ENCODE measurements at places on chromosomes 4 and X. TPM values are rescaled to one million over a fixed set of nuclear protein-coding genes. Genes with fewer than 3 reads are reported as not detected.

DNA sequence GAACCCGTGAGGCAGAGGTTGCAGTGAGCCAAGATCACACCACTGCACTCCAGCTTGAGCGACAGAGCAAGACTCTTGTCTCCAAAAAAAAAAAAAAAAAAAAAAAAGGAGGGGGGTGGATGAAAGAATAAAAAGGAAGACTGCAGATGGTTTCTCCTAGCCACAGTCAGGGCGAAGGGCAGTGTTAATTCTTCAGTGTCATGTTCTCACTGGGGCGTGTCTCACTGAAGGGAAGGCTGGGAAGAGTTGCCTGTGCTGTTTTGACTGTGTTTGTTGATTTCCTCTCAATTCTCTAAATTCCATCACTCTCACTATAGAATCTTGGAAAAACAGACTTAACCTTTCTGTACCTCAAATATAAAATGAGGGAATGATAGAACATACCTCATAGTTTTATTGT is 71.6 kb upstream of the DHX15 start:
- DNase-seq = no peak

Gene ZNF157
- total RNA-seq = 0.47 TPM

Gene SPACA5
- total RNA-seq = not detected

Gene MID1IP1
- 33.0 TPM for total RNA-seq

Gene RTL3
- not detected for total RNA-seq

Gene F9
- not detected for total RNA-seq

- DNase-seq = no peak
Observed at GRCh38 chr4:103032574-103032973, 13.1 kb upstream of the SLC9B1 start.

Gene SLC10A3
- 29.5 TPM for total RNA-seq

DNA sequence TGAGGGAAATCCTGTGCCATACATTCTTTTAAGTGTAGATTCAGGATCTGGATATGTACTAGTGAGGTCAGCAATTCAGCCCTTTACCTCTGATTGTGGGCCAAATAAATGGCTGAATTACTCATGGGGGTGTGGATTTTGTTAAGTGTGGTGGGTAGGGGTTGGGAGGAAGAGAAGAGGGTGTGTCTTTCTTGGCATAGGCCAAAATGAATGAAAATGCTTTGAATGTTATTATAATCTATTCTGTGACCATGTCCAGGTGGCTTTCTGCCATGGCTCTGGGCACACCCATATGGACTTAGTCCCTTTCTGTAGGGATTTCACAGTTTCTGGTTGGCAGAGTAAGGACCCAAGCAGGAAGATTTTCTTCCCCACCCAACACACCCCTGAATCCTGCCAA is 244.3 kb downstream of the CBR4 start:
- DNase-seq = no peak

DNA sequence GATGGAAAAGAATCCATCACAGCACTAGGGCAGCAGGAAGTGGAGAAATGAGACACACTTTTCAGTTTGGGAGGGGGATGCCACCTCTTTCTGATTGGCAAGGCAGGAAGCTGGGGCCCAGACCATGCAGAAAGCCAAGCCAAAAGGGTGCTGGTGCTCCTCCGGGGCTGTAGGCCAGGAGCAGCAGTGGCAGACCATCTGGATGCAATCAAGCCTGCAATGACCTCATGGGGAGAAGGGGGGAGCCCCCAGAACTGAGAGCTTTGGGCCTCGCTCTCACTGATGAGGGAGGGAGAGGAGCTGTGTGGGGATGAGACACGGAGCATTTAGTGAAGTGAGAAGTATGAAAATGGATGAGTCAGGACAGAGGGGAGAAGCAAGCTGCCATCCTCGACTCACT is 141.3 kb upstream of the NALF2 start:
- no peak for DNase-seq

DNA sequence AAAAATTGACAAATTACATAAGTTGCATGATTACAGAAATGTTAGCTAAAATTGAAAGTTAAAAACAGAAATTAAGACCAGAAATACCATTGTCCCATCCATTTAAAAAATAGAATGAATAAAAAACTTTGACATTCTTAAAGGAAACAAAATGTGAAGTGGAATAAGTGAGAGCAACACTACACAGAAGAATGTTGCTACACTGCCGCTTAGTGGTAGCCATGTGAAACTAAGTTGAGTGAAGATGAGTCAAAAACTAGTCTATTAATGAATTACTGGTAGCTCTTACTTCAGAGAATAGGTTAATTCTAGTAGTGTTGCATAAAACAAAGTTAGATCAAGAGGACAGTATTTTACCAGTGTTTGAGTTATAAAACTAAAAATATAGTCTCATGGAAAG is 571.0 kb upstream of the KLHL4 start:
- no peak for DNase-seq

Measured in T-helper 17 cell (primary cell).